ENCODE measurements at places on chromosomes 2 and 18. TPM values are rescaled to one million over a fixed set of nuclear protein-coding genes. Genes with fewer than 3 reads are reported as not detected.

Gene MYO3B
- total RNA-seq = 0.08 TPM

Gene SFT2D3
- total RNA-seq = 4.4 TPM

Gene TRAK2
- total RNA-seq = 24.6 TPM

Gene NT5DC4
- total RNA-seq = not detected

Gene NYAP2
- not detected for total RNA-seq

Gene INPP5D
- total RNA-seq = 38.7 TPM

Gene DSG1
- not detected for total RNA-seq

Gene MC5R
- not detected for total RNA-seq

Gene TIGD1
- total RNA-seq = 7.0 TPM

Gene ZSWIM2
- not detected for total RNA-seq

Gene GPBAR1
- 0.24 TPM for total RNA-seq

Gene ALK
- total RNA-seq = not detected

Gene B3GNT7
- 0.25 TPM for total RNA-seq

Gene CXCR1
- total RNA-seq = not detected

Gene C2orf72
- 2.3 TPM for total RNA-seq

Gene FOSL2
- 32.5 TPM for total RNA-seq

Data from activated naive CD8-positive, alpha-beta T cell treated with anti-CD3 and anti-CD28 coated beads for 36 hours (primary cell).